ENCODE measurements at places on chromosomes 5 and 9.

- DNase-seq = no peak
These were observed 115.5 kb upstream of the STARD4 start for GRCh38 chr5:111627862-111628261.

DNA sequence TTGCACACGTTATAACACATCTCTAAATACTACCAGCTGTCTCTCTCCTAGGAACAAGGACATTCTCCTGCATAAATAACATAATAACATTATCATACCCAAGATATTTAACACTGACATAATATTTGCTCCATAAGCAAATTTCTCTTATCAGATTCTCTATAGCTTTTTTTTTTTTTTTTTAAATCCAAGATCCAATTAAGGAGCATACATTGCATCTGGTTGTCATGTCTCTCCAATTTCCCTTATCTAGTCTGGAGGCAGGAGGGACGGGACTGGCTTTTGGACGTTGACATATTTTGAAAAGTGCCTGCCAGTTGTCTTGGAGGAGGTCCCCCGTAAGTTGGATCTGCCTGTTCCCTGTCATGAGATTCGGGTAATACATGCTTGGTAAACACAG, 76.6 kb downstream of the RAPGEF1 start:
- DNase-seq = no peak

DNA sequence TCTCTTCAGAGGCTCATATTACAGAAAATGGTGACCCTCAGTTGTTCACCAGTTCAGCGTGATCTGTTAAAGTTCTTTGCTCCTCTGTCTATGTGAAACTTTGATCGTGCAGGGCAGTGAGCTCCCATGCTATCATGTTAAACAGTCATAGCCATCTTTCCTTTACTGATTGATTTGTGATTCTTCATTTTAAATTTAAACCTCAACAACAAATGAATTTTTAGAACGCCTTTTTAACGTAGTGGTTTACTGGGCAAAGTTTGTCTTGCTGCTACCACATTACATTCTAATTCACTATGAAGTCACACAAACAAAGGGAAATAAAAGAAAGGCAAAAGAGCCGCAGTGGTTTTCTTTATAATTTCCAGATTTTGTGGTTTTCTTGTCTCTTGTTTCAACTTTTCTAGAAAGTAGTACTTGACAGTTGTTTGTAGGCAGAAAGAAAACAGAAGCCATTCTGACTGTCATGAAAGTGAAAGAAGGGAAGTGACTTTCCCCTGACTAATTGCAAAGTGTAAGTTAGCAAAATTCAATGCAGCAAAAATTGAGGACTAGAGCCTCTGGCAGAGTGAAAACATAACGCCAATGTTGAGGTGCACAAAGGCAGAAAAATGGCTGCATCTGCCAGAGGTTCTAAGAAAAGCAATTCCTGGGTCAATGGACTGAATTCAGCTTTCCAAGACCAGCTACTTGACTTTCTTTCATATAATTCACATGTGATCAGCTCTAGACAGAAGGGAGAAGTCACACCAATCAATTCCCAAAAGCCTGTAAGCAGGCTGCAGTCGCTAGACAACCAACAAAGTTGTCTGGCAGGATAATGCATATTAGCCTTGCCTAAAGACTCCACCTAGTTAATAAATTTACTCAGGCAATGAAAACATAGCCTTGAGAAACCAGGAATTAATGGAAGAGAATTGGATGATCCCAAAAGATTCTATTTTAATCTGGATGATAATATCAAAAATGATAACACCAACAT, 7.1 kb upstream of the IFNA6 start:
- no peak for DNase-seq

DNA sequence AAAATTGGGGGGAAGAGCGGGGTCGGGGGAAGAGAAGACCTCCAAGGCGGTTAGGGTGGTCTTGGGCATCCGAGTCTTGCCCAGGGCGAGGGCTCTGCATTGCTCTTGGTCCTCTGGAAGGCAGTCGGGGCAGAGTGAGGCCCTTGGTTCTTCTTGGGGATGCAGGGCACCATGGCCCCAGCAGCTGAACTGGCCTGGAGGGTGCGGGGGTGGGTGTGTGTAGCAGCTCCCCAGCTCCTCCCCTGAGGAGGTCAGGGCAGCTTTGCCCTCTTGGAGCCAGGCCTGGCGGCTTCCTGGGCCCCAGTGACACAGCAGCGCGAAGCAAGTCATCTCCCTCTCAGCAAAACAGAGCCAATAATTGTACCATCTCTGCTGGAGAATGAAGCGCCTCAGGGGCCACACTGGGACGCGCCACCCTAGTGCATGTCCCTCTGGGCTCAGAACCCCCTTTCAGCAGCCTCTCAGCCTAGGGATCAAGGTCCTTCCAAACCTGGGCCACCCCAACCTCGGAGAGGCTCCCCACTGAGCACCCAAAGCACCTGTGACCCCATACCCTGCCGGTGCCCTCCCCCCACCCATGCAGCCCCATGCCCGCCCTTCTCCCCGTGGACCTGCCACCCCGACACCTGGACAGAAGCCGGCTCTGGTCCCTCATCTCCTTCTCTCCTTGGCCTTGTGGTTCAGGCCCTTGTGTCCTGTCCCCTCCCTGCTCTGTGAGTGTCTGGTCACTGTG, 10.4 kb upstream of the RXRA start:
- DNase-seq = no peak

DNA sequence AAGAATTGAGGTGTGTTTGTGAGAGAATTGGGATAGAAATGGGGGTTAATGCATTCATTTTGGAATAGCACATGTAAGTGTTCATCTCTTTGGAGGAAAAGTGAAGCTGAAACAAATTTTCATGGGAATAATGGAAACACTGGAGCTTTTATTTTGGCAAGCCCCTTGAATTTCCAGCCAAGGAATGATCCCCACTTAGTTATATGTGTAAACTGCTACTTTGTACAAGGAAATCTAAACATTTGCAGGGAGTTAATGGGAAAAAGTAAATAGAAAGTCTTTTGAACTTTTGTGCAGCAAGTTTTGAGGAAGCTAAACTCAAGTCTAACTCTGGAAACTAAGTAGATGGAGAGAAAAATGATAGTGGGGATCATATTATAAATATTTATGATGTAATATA, 44.1 kb downstream of the CAMK4 start:
- DNase-seq = no peak

DNA sequence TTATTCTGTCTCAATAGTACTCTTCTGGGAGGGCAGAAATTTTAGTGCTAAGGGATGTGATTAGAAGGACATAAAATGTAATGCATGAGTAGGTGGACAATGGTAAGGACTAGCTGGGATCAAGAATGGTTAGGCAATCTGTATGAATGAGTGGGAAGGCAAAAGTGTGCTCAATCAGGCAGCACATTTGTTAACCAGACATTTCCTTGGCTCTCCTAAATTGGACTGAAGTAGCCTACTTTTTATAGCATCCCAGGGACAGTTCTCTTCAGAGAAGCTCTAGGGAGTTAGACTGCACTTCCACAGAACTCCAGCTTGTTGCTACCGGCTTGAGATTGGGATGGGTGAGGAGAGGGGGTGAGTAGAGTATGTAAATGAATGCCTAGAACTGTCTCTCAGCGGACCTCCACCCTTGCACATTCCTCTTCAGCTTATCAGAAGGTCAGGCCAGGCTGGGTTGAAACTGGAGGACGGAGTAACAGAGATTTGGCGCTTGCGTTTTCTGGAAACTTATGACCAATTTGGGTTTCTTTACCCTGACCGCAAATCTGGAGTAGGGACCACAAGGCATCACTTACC, 19.0 kb upstream of the ARL14EPL start:
- DNase-seq = no peak

- no peak for DNase-seq
These were observed 67.6 kb downstream of the ANKRD33B start for GRCh38 chr5:10631316-10631996.

DNA sequence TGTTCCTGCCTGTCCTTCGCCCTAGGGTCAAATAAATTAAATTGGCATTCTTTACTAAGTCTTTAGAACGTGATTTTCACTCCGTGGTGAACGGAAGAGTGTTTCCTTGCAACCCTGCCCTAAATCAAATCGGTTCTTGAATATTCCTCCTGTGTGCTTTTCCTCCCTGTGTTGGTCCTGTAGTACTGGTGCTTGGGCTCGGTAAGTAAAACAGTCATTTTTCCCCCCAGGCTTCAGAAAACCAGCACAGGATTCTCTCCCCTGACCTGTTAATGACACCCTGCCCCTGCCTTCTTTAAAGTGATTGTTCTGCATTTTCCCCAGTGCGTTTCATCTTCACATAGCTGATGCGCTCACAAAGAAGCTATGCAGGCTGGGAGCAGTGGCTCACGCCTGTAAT, 96.0 kb downstream of the AK8 start:
- DNase-seq = no peak

DNA sequence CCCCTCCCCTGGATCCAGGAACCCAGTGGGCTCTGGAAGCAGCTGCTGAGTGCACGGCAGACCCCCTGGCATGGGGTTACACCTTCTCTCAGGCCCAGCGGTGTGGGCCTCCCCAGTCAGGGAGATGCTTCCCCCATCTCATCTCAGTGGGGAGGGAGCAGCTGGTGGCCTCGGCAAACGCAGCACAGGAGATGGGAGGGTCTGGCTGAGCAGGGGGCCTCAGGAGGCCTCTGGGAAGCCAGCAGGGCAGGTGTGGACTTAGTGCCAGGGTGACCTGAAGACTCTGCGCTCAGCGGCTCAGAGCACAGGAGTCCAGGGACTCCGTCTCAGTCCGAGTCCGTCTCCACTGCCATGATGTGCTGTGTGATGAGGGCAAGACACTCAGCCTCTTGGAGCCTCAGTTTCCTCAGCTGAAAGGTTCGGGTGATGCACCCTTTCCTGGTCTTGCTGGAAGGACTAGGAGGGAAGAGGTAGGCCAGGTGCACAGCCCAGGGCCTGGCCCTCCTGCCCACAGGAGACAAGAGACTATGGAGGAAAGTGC, 100.6 kb downstream of the GTF3C4 start:
- no peak for DNase-seq

GRCh38 chr9:32725066-32725860, 58.1 kb upstream of the TMEM215 start:
- no peak for DNase-seq

GRCh38 chr5:38207343-38207742, 51.0 kb upstream of the EGFLAM start:
- DNase-seq = no peak

- no peak for DNase-seq
These were observed 227.5 kb upstream of the NR4A3 start for GRCh38 chr9:99594056-99594780.

- peak; percentile 20 for DNase-seq
These were observed 647.8 kb downstream of the TAF11L14 start for GRCh38 chr5:18281947-18282581.

DNA sequence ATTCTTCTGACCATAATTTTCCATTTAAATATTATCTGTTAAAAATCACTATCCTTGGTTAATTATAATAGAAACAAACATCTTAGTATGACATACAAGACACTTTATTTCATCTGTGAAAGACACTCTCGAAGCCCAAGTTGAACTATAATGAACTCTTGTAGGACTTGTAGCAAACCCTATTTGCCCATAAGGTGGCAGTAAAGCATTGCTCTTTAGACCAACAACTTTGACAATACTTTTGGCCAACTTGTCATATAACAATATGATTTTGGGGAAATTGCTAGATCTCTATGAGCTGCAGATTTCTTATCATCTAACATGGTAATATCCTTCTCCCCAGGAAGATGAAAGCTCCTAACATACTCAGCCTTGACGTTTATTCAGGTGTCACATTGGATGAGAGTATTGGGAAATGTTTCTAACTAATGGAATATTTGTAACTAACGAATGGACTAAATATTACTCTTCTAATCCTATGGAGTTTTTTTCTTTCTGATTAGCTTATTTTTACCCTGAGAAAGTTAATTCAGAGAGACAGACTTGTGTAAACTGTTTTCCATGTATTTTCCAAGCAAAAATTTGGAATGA, 11.0 kb downstream of the SPINK14 start:
- peak; percentile 17 for DNase-seq

- DNase-seq = no peak
These were observed 4.5 kb downstream of the ANKS6 start for GRCh38 chr9:98791608-98792490.

DNA sequence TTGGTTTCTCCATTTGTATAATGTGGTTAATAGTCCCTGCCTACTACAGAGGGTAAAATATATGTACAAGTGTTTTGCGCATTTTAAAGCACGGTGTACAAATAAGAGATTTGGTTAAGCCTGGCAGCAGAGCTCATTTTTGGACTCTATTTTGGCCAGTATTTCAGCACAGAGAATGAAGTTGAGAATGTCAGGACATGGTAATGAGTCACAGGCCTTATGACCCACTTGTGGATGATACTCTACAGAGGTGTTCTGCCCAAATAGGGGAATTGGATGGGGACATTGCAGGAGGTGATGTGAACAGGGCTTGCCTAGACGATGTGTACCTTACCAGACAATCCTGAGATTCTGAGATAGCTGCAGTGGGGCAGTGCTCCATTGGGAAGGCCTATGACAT, 50.6 kb downstream of the MELK start:
- no peak for DNase-seq

DNA sequence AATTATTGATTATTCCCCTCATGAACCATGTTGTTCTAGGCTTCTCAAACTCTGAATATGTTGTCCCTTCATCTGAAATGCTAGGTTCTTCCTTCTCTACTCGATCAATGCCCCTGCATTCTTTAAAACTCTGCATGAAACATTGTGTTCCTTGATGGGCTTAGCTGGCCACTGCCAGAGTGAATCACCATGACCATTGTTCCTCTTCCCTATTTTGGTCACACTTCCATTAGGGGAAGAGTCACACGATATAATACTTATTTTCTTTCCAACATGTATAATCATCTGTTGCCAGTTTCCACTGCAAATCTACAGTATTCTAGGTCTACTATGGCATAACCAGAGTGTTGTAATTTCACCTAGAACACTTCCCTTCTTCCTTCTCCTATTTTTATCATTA, 247.9 kb downstream of the TRPM3 start:
- no peak for DNase-seq

GRCh38 chr9:19488721-19489120, 79.9 kb downstream of the ACER2 start:
- no peak for DNase-seq

DNA sequence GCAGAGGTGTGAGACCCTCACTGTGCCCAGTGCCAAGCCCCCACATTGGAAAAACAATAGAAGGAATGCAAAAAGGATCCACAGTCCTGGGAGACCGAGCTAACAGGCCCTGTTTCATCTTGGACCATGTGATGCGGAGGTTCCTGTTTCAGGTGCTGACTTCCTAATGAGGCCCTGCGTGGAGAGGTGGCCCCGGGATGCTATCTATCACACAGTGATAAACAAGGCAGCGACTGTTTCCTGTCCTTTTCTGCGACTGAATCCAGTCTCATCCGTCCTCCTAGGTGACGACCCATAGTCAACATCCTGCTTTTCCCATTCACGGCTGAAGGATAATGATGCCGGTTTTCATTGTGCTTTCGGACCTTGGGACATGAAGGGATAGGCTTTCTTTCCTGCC, 56.4 kb upstream of the BOD1 start:
- no peak for DNase-seq

GRCh38 chr5:176429972-176430371, 13.6 kb upstream of the CLTB start:
- DNase-seq = no peak

GRCh38 chr5:111028865-111029264, 42.6 kb upstream of the TSLP start:
- no peak for DNase-seq
